ENCODE measurements at places on chromosomes 1 and 21.

DNA sequence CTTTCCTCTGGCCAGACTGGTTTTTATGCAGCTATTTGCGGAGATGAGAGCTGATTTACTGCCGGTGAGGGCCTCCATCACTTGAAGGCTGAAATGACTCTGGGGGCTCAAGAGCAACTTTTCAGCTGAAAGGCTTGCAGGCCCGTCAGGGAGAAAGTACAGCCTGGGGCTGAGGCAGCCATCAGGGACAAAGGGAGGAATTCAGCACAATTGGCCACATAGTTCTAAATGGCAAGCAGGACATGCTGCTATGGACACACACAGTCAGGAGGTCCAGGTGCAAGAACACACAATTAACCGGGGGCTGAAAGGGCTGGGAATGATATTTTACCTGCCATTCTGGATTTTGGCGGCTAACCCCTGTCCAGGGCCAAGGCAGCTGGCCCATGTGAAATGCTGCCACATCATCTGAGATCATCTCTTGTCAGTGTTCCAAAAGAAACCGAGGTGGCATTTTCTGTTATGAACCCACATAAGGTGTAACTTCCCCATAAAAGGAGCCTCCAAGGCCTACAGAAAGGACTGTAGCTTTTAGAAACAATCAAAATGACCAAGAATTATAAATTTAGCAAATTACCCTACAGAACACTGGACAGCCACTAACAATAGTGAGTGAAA lies 58.2 kb downstream of the LMX1A start:
- DNase-seq, result no peak

DNA sequence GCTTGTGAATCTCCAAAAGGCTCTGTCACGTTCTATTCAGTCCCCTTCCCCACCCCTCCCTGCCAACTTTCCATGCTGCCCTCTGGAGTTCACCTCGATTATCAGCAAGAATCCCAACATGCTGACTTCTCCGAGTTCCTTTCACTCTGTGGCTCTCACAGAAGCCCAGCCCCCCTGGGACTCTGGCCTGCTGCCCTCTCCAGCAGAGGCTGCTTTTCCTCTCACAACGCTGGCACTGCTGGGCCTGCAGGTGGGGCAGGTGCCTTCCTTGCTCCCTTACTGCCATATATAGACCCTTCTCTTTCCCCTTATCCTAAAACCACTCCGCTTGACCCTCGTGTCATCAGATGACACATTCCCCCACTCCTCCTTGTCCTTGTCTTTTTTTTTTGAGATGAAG lies 10.2 kb upstream of the RNF186 start:
- DNase-seq, result no peak

- no peak for DNase-seq
Observed at GRCh38 chr21:46661642-46662366, 26.3 kb downstream of the PRMT2 start.

DNA sequence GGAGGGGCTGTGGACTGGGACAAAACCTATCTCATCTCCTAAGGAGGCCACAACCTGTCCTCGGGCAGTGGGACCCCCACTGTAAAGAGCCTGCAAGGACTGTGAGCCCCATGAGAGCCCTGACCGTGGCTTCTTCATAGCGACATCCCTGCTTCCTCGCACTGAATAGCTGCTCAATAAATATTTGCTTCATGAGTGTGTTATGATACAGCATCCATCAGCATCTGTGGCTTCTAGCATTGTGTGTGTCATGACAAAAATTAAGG lies 40.5 kb upstream of the CSF3R start:
- DNase-seq, result no peak

- no peak for DNase-seq
Observed at GRCh38 chr21:14243461-14243860, 27.5 kb downstream of the RBM11 start.

GRCh38 chr1:236336084-236336483 lies 54.3 kb upstream of the ERO1B start:
- DNase-seq, result no peak

DNA sequence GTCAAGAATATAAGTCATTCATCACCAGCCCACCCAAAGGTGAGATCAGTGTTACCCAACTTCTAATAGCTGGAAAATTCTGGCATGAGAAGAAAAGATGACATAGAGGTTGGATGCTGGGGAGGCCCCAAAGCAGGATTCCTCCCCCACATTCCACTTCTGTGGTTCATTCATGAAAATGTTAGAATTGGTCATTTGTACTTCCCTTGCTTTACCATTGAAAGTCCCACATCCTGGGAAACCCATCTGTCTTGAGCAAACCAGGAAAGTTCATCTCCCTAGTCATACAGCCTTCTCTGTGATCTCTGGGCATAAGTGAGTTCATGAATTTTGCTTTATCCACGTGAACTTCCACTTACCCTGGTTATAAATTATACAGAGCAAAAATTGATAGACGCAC lies 66.8 kb downstream of the SERINC2 start:
- DNase-seq, result no peak

GRCh38 chr1:160925652-160926244 lies 28.9 kb downstream of the ITLN2 start:
- no peak for DNase-seq

- no peak for DNase-seq
Observed at GRCh38 chr1:95022644-95022926, 50.2 kb downstream of the ALG14 start.

- no peak for DNase-seq
Observed at GRCh38 chr1:167749741-167750140, 28.0 kb downstream of the MPZL1 start.

- DNase-seq, result no peak
Observed at GRCh38 chr1:53896635-53897229, 2.7 kb downstream of the DIO1 start.

GRCh38 chr1:172135978-172136610 lies 284.4 kb upstream of the C1orf105 start:
- DNase-seq, result no peak

- DNase-seq, result no peak
Observed at GRCh38 chr1:76106719-76107235, 32.2 kb downstream of the ST6GALNAC3 start.

- DNase-seq, result no peak
Observed at GRCh38 chr1:23575226-23575810, 16.0 kb upstream of the ID3 start.

DNA sequence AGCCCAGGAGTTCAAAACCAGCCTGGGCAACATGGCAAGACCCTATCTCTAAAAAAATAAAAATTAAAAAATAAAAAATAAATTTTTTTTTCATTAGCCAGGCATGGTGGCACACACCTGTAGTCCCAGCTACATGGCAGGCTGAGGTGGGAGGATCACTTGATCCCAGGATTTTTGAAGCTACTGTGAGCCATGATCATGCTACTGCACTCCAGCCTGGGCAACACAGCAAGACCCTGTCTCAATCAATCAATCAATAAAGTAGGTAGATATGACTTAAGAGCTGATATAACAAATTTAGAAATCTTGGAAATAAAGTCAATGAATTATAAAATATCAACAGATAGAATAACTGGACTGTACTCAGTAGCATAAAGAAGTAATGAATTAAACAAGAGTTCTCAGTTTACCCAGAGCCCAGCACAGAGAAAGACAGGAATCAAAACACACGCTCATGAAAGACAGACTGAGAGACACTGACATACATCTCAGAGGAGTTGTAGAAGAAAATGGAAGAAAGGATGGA lies 69.7 kb downstream of the LRRC8C start:
- DNase-seq, result no peak

DNA sequence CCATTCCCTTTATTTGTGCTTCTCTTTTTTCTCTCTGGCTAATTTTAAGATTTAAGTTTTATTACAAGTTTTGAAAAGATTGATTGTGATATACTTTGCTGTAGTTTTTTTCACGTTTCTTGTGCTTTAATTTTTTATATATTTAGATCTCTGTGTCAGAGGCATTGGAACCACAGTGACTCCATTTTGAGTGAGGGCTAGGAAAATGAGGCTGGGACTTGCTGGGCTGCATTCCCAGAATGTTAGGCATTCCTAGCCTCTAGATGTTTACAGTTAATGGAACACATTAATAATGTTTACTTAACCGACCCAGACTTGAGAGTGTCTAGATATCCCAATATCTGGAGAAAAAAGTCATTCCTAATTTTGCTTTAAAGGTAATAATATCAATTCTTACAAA lies 939.4 kb downstream of the BRINP3 start:
- no peak for DNase-seq

DNA sequence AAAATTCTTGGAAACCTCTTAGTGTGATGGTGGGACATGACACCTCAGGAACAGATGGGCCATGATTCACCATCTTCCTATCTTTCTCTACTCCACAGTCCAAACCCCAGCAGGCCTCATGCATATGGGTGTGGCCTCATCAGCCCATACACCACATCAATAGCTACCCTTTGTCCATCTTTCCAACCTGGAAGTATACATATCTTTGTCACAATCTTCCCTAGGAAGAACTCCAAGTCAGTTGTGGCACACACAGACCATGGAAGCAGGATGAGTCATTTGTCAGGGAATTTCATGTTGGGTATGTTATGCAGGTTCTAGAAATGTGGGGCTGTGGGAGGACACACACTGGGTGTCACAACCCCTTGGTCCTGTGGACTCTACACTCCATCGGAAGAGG lies 30.5 kb upstream of the CLCA4 start:
- DNase-seq, result no peak

GRCh38 chr21:44089001-44089911 lies 17.9 kb upstream of the PWP2 start:
- DNase-seq, result no peak

DNA sequence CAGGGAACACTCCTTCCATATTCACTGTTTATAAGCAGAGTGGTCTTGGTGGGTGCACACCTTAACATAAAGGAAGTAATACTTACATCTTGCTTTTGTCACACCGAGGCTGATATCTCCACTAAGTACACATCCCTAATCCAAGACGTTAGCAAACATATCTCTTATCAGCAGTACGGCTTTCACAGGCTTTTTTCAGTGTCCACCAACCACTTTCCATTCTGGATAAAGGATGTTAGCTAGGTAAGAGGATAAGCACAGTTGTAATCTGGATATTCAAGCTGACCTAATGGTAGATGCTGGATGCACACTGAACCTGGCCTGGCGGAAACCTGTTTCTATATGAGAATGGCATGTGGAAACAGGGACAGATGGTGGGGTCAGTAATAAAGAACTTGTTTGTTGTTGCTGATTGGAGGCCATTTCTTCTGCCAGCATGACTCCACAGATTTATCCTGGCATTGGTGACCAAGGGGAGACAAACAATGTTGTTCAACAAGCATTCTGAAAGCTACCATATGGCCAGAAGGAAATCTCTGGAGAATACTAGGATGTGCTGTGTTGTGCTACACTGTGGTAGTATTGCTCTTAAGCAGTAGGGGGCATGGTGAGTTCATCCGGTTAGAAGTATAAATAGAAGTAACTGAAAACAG lies 416.4 kb downstream of the PTBP2 start:
- DNase-seq, result peak; percentile 84

DNA sequence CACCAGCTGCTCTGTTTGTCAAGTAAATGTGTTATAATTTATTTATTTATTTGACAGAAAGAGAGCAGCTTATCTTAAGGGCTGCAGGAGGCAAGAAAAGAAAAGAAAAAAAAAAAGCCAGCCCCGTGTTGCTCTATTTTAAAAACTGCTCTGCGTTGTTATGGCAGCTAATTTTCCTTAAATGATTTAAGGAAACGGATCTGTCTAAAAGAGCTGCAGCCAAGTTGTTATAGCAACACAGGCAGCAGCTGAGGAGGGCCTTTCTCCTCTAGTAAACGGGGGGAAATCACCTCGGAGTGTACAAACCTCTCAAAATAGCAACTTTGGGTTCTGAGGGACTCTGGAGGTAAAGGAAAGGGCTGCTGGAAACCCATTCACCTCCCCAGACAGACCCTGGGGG lies 149.2 kb downstream of the BEND5 start:
- no peak for DNase-seq

Data from smooth muscle cell of the brain vasculature (primary cell).